Fibroblast of the conjunctiva (primary cell): ENCODE measurements at places on chromosomes 12 and 14.

GRCh38 chr12:26867080-26867479, 34.1 kb upstream of the ITPR2 start:
- DNase-seq, result no peak

DNA sequence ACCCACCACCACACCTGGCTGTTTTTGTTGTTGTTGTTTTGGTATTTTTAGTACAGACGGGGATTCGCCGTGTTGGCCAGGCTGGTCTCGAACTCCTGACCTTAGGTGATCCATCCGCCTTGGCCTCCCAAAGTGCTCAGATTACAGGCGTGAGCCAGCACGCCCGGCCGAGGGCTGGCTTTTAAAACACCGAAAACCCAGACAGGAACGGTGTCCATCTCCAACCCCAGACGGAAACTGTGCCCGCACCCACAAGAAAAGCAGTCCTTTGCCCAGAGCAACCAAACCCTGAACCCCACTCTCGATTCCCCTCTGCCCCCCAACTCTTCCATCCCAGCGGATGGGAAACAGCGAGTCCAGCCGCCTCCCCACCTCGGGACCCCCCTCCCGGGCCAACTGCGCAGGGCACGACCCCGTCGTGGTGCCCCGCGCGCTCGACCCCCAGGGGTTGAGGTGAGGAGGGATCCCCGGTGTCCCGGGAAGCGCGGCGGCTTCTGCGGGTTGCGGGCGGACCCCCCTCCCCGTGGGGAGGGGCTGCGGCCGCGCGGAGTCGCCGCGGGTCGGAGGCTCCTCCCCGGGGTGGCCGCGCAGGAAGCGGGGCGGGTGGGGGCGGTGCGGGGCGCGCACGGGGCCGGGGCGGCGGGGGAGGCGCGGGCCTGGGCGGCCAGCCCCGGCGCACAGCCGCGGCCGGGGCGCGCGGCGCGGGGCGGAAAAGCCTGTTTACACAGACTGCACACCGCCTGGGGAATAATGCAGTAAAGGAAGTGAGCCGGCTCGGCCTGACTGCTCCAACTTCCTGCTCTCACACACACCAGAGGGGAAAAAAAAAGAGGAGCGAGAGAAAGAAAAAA, at the start of gene ELK3:
Gene ELK3 (plus strand): TSS at position 651 of the 851 bp plus-strand sequence.
- DNase-seq, result no peak

DNA sequence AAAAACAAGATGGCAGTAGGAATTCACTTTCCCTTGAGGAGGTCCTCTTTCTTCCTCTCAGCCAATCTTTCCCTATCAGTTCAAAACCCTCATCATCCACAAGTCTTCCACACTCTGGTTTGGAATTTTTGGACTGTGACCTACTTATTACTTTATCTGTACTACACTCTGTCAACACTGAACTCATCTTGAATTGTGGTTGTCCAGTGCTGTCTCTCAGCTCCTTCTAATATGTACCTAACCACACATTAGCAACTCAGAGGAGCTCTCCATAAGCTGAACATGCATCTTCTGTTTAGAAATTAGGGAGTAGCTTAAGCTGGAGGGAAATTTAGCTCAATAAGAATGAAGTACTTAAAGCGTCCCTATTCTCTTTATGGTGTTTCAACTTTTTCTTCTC, 34.8 kb downstream of the SLC38A1 start:
- DNase-seq, result no peak

GRCh38 chr12:98344046-98344930, 171.1 kb upstream of the TMPO start:
- no peak for DNase-seq

GRCh38 chr14:101191101-101191720, 287.7 kb upstream of the RTL1 start:
- DNase-seq, result no peak

- DNase-seq, result no peak
Measured at GRCh38 chr12:106588771-106589170, 6.0 kb downstream of the RFX4 start.
